NCI-H2227 treated with DMSO at 0.1 percent for 48 hours (cell line): ENCODE measurements at places on chromosomes 1 and 21.

GRCh38 chr1:164765992-164766720, 207.2 kb downstream of the PBX1 start:
- DNase-seq = no peak

DNA sequence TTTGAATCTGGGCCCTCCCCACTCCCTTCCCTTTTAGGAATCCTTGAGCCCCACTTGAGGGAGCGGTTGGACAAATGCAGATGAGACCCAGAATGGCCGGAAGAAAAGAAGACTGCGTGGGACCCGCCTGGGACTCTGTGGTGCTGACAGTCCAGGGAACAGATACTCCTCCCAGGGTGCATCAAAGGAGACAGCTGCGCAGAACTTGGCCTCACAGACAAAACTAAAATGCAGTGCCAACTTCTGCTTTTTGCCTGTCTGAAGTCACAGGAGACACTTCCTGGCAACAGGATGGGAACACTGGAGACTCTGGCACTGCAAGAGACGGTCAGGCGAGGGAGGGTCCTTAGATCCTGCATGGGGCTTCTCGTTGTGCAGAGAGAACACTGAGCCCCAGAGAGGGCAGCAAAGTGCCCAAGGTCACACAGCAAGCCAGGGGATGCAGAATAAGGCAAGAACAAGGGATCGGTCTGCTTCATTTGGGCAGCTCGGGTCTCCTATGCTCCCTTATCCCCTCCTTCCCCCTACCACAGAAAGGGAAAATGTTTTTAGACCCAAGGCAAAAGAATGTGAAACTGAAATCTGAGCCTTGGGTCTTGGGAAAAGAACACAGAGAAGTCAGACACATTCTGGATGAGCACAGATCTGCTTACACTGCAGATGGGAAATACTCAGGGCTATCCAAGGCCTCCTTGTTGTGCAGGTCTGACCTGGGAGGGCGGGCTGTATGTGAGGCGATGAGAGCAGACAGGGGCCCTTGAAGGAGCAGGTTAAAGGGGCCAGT, 182.4 kb downstream of the TRABD2B start:
- DNase-seq = no peak

DNA sequence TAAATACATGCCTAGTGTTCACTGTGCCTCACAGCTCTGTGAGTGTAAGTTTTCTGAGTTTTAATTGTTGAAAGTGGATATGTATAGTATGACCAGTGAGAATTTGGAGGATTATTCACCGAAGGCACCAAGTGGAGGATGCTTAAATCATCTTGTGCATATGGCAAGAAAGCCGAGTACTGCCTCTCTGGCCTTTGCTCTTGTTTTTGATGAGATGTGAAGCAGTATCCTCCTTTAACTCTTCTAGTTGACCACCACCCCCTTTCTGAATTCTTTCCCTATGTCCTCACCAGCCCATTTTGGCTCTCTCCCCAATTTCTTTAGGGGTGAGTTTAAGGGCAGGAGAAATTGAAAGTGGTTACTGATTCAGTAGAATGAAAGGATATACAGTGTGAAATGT, 130.4 kb downstream of the SYT2 start:
- no peak for DNase-seq

- no peak for DNase-seq
Observed at GRCh38 chr1:35386959-35387358, 118.5 kb downstream of the ZMYM4 start.
